ENCODE measurements at places on chromosomes 3 and 15.

- no peak for DNase-seq
These were observed 378.6 kb upstream of the MCTP2 start for GRCh38 chr15:93852761-93853160.

- no peak for DNase-seq
These were observed 1014.1 kb upstream of the SEMA6D start for GRCh38 chr15:46703020-46703861.

DNA sequence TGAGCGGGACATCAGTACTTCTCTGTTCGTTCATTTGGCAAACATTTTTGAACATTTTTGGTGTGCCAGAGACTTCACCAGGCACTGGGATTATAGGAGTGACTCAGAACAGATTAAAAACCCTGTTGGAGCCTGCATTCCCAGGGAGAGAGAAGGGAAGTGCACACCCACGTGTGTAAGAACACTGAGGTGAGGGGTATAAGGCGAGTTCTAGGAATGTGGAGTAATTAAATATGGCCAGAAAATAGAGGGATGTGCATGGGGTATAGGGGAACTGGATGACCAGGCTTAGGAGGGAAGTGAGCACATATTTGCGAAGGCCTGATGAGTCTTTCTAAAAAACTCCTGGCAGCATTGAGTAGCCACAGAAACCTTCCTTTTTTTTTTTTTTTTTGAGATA, 401.2 kb upstream of the C2CD4B start:
- no peak for DNase-seq

GRCh38 chr3:188531210-188531609, 377.3 kb downstream of the LPP start:
- DNase-seq, result no peak

- no peak for DNase-seq
These were observed 75.7 kb downstream of the EFL1 start for GRCh38 chr15:82186719-82187406.

DNA sequence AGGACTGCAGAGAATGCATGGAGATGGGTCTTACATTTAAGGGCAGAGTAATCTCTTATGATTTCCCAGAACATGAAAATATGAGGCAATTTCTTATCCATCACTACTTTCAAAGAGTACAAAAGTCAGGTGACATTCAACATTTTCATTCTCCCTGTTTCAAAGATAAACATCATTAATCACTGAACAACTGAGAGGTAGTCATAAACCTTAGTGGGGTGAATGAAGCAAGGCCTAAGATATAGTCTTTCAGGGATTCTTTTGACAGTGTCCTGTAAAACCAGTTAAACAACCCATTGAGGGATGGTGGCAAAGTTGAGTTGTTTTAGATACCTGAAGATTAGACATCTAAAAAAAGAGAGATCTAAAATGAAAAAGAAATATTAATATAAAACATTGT, 271.6 kb upstream of the CBLB start:
- no peak for DNase-seq

GRCh38 chr3:73086071-73086494, 24.6 kb downstream of the EBLN2 start:
- DNase-seq, result peak; percentile 13

DNA sequence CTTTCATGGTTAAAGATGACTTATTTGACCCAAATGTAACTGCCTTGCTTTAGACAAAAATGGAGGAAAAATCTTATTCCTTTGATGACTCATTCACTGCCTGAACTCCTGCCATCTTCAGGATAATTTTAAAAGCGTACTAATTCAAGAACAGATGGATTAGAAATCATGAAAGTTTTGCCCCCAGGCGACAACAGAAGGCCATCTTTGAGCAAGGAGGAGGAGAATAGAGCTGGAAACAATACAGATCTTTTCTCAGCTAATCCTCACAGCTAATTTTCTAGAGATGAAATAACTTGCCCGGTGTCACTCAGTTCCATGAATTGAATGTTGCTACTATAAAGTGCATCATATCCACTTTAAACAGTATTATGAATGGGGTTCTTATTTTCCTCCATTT, 324.7 kb upstream of the RARB start:
- no peak for DNase-seq

DNA sequence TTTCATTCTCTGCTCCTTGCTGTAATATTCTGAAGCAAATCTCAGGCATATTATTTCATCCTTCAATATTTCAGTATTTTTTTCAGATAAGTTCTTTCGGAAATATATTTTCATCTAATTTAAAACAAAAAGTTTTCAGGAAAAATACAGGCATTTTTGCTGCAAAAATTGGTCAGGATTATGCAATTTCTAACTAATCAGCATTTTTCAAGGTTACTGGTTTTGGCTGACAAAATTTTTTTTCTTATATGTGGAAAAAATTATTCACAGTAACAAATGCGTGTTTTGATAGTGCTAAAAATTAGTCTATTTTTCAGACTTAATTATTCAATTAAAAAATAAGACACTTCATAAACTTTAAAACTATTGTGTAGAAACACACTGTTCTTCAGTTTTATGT, 31.4 kb downstream of the FNDC3B start:
- no peak for DNase-seq

- DNase-seq, result no peak
These were observed 126.7 kb downstream of the ALCAM start for GRCh38 chr3:105493305-105493892.

DNA sequence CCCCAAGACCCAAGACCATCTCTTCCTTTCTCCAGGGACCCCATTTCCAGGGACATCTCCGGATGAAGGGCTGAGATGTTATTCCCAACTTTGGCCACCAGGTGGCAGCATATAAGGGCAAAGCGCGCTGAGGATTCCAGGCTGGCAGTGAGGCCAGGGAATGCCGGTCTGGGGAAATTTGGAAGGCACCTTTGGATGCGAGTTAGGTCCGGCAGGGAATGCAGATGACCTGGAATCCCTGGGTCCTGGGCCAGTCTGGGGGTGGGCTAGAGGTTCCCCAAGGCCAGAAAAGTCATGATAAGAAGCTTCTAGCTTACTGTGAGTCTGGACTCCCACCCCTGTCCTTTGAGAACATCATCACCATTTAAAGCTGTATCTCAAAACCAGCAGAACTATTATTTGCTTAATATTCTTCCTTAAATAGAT, 1.6 kb upstream of the CHST13 start:
- DNase-seq, result peak; percentile 53

GRCh38 chr3:10251006-10251405, 2.7 kb downstream of the TATDN2 start:
- no peak for DNase-seq

DNA sequence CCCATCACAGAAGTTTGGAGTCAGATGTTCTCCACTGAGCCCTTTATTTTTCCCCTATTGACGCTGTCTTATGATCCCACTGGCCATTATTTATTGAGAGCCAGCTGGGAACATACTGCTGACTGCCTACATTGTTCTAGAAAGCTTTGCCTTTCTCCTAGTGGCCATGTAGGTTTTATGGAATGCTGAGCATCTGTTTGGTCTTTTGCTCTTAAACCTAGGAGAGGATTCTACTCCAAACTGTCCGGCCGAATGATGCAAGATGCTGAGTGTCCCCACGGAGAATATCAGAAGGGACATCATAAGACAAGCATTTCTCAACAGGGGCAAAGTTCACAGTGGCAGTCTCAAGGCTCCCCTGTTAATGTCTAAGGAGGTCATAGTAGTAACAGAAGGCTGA, 171.4 kb downstream of the ARRDC4 start:
- DNase-seq, result no peak

DNA sequence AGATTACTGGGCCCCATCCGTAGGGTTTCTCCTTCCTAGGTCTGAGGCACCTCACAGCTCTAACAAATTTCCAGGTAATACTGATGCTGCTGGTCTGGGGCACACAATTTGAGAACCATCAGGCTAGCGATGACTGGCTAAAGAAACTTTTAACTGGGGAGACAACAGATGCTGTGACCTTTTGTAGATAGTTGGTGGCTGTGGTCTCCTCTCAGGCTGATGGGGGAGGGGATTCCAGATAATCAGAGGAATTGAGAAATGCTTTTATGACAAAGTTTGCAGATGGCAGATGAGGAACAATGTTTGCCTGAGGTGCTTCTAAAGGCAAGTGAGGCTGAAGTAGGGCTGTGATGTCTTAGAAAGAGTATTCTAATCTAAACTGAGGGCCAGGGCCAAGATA, 13.8 kb upstream of the CCR9 start:
- DNase-seq, result no peak

GRCh38 chr15:55015093-55015445, 181.7 kb downstream of the RSL24D1 start:
- no peak for DNase-seq

DNA sequence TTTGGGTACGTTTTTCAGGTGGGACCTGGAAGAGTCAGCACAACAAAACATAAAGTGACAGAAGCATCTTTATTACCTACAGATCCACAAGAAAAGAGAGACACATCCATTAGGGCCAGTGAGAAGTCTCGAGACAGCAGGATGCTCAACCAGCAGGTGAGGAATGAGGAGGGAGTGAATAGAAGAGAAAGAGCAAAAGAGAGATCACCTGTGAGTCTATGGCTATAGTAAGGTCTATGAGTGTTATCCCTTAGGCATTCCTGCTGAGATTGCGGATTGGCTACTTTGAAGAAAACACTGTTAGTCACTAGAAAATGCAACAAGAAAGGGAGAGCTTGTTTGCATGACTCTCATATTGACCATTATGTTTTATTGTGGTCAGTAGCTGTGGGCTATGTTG, 1556.2 kb upstream of the GBE1 start:
- DNase-seq, result no peak

DNA sequence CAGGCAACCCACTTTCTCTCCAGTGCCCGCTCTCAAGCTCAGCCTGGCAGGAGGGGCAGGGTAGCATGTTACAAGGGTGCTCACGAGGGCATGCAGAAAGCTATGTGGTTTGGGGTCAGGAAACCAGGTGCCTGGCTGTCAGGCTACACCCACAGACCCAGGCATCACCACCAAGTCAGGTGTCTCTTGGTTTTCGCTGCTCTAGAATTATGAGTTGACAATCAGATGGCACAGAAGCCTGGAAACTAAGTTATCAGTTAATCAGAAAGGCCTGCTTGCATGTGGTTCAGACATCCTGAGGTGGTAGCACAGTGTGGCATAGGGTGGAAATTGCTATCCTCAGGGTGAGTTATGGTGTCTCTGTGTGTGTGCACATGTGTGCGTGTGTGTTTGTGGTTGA, 16.2 kb upstream of the CCR9 start:
- no peak for DNase-seq

- peak; percentile 86 for DNase-seq
These were observed at the start of gene TLNRD1 for GRCh38 chr15:81000624-81001151. TLNRD1 (plus strand) TSS chr15:81000923; CDS start chr15:81002272, 1,349 bp downstream.

- DNase-seq, result no peak
These were observed 65.2 kb downstream of the ATP13A5 start for GRCh38 chr3:193313061-193313958.

GRCh38 chr3:65356331-65357248, 668.8 kb upstream of the ADAMTS9 start:
- no peak for DNase-seq

- DNase-seq, result no peak
These were observed 74.7 kb downstream of the BTD start for GRCh38 chr3:15676259-15676658.

DNA sequence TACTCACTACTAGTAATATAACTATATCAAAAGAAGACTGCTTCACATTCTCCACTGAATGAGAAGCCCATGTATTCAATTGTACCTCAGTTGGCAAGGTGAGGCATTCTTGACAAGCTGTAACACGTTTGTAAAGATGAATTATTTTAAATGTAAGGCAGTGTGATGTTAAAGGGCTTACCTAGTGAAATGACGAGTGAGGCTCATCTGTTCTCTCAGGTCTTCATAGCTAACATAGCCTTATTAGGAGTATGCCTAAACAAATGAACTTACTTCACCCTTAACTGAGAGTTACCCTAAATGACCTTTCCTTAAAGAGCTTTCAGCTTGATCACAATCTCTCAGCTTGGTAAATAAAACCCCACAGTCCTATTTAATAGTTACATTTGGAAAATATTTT, 127.3 kb downstream of the FEZF2 start:
- DNase-seq, result no peak

- no peak for DNase-seq
These were observed 35.6 kb upstream of the IQSEC1 start for GRCh38 chr3:13108861-13109260.

- no peak for DNase-seq
These were observed 301.6 kb downstream of the EFHB start for GRCh38 chr3:19632099-19633074.

- no peak for DNase-seq
These were observed 1.6 kb upstream of the SYNM start for GRCh38 chr15:99103279-99103678.

- no peak for DNase-seq
These were observed 146.8 kb downstream of the ADAMTS17 start for GRCh38 chr15:100194996-100195395.

GRCh38 chr3:58288011-58288728, 17.9 kb upstream of the RPP14 start:
- DNase-seq, result no peak

GRCh38 chr15:88513195-88513594, 33.3 kb downstream of the DET1 start:
- no peak for DNase-seq

- DNase-seq, result peak; percentile 50
These were observed 93.2 kb upstream of the RNF7 start for GRCh38 chr3:141644931-141645330.

DNA sequence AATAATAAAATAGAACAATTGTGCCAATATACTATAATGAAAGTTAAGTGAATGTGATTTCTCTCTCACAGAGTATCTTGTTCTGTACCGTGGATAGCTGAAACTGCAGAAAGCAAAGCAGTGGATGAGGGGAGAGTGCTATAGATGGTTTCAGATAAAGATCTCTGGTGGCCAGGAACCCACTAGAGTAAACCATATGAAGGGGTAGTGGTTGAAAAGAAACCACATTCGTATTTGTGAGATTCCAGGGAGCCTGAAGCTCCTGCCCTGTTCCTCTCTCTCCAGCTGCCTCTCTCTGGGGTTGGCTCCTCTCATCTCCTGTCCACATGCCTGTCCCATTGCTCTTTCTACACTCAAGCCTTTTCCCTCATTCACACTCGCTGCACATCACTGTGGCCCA, 8.9 kb downstream of the ABHD17C start:
- DNase-seq, result no peak

GRCh38 chr3:185653949-185654757, 68.1 kb downstream of the SENP2 start:
- no peak for DNase-seq

GRCh38 chr15:52257734-52258062, 37.9 kb downstream of the MYO5C start:
- DNase-seq, result peak; percentile 42

DNA sequence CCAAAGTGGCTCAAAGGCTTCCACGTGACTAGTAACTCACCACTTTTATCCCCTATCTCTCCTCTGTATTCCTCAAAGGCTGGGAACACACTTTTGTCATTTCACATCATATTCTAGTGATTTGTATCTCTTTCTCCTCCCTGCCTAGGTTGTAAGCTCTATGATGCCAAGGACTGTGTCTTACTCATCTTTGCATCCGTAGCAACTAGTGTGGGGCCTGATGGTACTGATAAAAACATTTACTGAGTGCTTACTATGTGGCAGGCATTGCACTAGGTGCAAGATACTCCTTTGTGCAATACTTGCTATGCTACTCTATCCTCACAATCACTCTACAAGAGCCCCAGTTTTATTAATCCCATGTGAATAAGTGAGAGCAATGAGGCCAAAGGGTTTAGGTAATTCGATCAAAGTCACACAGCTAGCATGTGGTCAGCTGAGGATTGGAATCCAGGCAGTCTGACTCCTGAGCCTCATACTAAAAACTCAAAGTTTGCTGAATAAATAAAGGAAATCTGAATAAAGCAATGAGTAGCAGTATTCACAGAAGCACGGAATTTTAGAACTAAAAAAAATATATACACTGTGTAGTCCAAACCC, 342.6 kb upstream of the ICE2 start:
- DNase-seq, result no peak
